ENCODE measurements at places on chromosomes 4 and X.

GRCh38 chr4:120819805-120820437 is 102.6 kb downstream of the PRDM5 start:
- no peak for DNase-seq

GRCh38 chr4:39497909-39498726 is 29.1 kb downstream of the UGDH start:
- no peak for DNase-seq

DNA sequence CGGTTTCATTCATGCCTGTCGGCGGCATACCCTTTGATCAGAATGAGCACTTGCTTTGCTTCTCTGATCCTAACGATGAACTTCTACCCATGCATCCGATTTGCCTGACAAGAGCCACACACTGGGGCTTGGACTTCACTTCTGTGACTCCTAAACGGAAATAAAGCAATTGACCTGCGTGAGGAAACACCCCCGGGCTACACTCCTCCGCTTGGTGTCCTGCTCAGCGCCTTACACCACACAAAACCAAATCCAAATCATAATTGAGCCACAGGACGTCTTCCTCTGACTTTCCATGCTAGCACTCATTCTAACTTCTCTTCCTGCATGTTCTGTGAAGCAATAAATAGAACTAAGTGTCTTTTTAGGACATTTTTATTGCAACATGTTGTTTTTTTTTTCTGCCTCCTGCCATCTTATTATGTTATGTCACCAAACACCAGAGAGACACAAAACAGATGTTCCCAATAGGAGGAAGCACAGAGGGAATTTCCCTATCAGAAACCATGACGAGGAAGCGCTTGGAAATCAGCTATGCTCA is 110.8 kb upstream of the FAM9B start:
- no peak for DNase-seq

DNA sequence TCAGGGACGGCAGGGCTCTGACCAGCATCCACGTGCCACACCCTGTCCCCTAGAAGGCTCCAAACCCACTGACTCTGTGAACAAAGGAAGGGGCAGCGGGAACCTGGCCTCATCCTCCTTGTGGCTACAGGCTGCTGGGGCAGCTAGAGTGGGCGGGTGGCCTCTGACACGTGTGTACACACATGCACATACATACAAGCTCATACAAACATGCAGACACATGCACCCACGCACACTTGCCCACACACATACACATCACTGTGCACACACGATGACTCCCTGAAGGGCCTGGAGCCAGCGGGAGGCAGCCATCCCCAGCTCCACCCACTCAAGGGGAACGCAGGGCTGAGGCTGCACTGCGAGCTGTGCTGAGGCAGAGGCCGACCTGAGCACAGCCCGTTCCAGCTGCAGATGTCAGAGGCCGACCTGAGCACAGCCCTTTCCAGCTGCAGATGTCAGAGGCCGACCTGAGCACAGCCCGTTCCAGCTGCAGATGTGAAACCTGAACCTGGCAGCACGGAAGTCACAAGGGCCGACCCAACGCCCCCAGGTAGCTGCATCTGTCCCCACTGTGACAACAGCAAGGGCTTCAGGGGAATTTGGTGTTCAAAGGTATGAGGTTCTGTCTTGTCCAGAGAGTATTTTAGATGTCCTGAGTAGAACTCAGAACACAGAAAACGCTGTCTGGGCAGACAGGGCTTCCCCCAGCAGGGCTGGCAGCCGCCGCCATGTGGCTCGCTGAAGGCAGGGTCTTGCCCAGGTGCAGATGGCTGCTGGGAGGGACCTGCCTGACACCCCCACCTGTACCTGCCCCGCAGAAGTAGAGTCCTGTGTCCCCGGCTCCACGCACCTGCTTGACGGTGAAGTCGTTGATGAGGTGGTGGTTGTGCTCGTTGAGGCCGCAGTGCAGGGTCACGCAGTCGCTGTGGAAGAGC is 33.5 kb downstream of the CTBP1 start:
- no peak for DNase-seq

- DNase-seq = peak; percentile 95
Observed at GRCh38 chr4:81471588-81472280, at the start of gene RASGEF1B. RASGEF1B (minus strand) TSS chr4:81471907; CDS start chr4:81459508, 12,399 bp downstream.

GRCh38 chr4:118357601-118358000 is 4.8 kb upstream of the PRSS12 start:
- DNase-seq = no peak

DNA sequence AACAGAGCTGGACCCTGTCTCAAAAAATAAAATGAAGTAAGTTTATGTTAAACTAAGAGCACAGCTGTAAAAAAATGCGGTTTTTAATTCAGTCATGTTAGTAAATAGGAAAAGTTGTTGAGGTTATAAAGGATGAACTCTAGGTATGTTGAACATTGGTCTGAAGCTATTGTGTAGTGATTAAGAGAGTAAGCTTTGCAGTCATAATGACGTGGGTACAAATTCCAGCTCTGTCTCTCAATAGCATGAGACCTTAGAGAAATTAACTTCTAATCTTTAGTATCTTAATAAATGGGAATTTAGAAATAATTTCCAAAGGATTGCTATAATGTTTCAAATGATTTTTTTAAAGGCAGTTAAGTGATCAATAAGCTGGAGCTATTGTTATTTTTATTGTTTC is 2.9 kb upstream of the YTHDC1 start:
- DNase-seq = no peak

DNA sequence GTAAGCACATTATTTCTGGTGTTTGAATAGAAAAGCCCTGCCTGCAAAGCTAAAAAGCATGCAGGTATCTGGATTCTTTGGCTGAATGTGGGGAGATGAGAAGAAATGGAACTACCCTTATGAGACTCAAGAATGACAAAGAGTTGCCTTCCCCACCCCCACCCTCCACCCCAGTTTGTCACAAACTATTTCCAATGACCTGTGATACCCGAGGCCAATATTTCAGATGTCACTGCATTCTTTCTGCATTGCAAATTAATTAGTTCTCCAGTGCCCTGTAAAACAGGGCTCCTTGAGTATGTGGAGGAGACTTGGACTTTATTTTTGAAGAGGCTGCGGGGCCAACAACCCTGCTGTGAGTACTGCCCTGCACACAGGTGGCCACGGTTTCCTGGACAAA is 116.4 kb downstream of the ZNF827 start:
- DNase-seq = no peak

DNA sequence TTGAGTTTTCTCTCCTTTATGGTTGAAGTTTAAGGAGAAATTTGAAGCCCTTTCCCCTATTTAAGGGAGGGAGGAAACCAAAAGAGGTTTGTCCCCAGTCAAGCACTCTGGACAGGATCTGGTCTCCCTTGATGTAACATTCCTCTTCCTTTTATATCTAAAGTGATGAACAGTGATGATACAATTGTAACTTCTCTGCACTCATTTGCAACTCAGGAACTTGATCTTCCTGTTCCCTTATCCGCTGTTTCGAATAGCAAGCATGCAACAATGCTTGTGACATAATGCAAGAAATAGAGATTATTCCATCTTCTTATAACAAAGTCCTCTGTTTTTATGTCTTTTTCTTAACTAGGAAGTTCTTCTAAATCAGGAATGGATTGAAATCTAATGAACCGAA is 18.3 kb downstream of the ALPK1 start:
- no peak for DNase-seq

DNA sequence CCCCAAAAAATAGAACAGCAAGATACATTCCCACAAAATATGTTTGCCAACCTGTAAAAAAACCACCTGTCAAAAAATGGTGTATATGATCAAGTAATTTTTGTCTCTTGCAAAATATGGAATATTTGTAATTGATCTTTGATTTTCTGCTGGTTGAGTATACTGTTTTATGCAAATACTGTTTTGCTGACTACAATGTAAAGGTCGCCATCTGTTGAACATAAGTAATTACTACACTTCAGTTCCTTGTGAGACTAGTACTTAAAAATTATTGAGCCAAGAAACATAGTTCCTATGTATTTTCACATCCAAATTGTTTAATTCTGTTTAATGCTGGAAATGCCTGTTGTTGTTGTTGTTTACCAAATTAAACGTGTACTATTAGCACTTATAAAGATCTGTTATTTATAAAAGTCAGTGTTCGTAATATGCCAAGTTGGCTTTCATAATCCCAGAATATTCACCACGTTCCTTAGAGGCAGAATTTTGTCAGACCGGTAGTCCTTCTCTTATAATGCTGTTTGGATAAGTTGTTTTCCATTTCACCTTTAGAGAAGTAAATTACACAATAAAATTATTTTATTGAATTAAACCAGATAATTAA is 144.2 kb downstream of the PDLIM5 start:
- DNase-seq = peak; percentile 47

- DNase-seq = no peak
Observed at GRCh38 chrX:30659421-30659820, 6.2 kb downstream of the GK start.

GRCh38 chr4:1113311-1114009 is at the start of gene RNF212:
RNF212 (minus strand) TSS chr4:1113564; CDS start chr4:1113464, 100 bp downstream.
- peak; percentile 61 for DNase-seq

- no peak for DNase-seq
Observed at GRCh38 chr4:122997463-122998101, 75.2 kb upstream of the NUDT6 start.

GRCh38 chrX:131728295-131729145 is 184.6 kb downstream of the OR13H1 start:
- no peak for DNase-seq

GRCh38 chrX:47232803-47233332 is at the start of gene USP11:
USP11 (plus strand) TSS chrX:47233009; CDS start chrX:47233044, 35 bp downstream.
- DNase-seq = peak; percentile 71

GRCh38 chr4:38805530-38806145 is 1.0 kb upstream of the TLR1 start:
- DNase-seq = peak; percentile 39

DNA sequence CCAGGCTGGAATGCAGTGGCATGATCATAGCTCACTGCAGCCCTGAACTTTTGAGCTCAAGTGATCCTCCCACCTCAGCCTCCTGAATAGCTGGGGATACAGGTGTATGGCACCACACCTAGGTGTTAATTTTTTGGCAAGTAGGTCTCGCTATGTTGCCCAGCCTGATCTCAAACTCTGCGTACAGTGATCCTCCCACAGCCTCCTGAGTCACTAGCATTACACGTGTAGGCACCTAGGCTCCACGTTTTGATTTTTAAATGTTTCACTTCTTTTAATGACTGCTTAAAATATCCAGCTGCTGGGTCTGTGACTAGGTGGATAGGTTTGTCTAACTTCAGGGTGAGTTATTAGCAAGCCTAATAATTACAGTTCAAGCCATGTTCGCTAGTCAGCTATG is 44.5 kb downstream of the GATB start:
- no peak for DNase-seq

- DNase-seq = peak; percentile 17
Observed at GRCh38 chr4:6264225-6264540, 5.5 kb upstream of the WFS1 start.

DNA sequence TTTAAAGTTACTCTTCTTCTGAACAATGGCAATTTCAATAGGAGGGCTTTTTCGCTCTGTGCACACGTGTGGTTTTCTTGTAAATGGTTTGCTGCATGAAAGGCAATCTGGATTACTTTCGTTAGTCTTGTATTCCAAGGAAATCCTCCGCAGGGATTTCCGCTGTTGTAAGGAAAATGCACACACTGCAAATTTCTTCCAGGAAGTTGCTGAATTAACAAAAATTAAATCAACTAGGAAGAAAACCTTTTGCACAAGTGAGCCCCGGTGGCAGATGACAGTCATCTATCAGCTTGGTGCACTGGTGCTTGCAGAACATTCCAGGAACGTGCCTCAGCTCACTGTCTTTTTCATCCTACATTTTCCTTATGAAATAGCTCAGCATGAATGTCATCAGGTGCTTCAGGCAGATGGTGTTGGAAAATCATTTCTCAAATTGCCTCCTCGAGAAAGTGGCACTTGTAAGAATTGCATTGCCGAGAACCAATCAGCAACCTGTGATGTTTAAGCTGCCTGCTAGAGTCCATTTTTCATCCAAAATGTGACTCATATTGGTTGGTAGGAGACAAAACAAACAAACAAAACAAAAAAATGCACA is 272.4 kb upstream of the VCX start:
- DNase-seq = no peak

- DNase-seq = no peak
Observed at GRCh38 chr4:67674098-67674497, 26.9 kb downstream of the UBA6 start.

DNA sequence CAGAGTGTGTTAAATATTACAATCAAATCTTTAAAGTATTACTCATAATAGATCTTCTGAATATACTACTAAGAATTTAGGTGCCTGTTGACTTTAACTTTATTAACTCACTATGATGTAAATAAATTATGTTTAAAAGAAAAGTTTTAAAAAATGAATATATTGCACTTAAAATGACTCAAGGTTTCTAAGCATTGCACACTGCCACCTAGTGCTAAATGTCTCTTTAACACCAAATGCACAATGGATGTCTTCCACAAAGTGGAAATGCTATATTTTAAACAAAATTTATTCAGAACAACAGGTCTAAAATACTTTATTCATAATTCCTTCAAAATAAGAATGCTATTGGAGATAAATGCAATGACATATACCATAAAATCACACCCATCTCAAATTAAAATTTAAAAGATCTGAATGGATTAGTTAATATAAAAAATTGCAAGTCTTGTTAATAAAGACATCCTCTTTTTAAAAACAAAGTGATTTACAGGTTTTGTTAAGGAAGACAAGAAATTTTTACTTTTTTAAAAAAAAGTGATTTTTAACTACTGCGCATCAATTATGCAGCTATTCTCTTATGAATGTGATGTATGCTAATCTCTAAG is 5.5 kb downstream of the INPP4B start:
- DNase-seq = peak; percentile 49

DNA sequence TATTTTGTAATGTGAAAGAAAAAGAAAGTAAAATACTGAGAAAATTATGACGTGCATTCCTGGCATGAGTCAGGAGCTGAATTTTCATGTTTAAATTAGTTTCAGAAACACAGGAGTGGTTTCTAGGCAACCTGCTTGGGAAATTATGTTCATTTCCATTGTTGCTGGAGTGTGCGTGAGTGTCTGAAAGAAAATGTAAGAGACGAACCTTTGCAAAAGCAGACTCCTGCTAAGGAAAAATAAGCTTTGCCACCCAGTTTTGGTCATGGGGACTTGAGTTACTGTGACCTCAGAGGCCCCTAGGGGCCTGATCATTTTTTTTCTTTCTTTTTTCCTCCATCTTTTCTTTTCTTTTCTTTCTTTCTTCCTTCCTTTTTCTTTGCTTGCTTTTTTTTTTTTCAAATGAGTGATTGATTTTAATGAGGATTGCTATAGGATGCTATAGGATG is 18.8 kb upstream of the CHRNA9 start:
- peak; percentile 79 for DNase-seq

DNA sequence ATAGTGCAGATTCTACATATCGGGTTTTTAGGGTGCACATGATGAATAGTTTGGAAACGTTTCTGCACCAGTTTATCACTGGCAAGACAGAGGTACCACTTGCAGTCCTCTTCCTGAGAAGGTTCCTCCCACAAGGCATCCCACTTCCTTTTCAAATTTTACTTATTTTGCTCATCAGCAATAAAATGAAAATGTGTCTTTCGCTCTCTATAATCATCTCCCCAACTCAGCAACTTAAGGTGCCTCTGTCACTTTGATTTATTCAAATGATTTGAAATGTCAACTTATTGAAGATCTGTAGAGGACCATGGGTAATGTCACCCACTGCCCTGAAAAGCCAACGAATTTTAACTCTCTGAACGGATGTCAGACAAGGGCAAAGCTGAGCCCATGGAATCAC is 53.2 kb downstream of the VGLL1 start:
- DNase-seq = no peak

Measured in CD4-positive, alpha-beta T cell treated with Interleukin-10 for 1 hour (primary cell).